Pulmonary artery endothelial cell (primary cell): ENCODE measurements at places on chromosomes 6 and 20. TPM values are rescaled to one million over a fixed set of nuclear protein-coding genes. Genes with fewer than 3 reads are reported as not detected.

- no peak for DNase-seq
Observed at GRCh38 chr20:3710011-3710466, 2.4 kb downstream of the SIGLEC1 start.

SPATA2 gene
- 1.2 and 1.3 TPM in 2 replicates for total RNA-seq

RNF217 gene
- total RNA-seq: 20.5 and 26.9 TPM in 2 replicates

GRCh38 chr6:74596588-74596987 is 609.3 kb downstream of the COL12A1 start:
- DNase-seq: no peak

CLPSL2 gene
- total RNA-seq: not detected in 2 replicates

DZANK1 gene
- total RNA-seq: 0.66 and 0.81 TPM in 2 replicates

DNA sequence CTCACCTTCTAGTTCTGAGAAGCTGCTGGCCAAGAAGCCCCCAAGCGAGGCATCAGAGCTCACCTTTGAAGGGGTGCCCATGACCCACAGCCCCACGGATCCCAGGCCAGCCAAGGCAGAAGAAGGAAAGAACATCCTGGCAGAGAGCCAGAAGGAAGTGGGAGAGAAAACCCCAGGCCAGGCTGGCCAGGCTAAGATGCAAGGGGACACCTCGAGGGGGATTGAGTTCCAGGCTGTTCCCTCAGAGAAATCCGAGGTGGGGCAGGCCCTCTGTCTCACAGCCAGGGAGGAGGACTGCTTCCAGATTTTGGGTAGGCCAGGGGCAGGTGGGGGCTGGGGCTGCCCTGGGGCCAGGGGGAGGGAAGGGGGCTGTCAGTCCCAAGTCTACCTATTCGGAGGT is 2.3 kb downstream of the MYLK2 start:
- no peak for DNase-seq

GRCh38 chr6:140463312-140463710 is 1088.9 kb upstream of the CITED2 start:
- no peak for DNase-seq

TXLNB gene
- total RNA-seq: 0.07 and 0.21 TPM in 2 replicates

DNA sequence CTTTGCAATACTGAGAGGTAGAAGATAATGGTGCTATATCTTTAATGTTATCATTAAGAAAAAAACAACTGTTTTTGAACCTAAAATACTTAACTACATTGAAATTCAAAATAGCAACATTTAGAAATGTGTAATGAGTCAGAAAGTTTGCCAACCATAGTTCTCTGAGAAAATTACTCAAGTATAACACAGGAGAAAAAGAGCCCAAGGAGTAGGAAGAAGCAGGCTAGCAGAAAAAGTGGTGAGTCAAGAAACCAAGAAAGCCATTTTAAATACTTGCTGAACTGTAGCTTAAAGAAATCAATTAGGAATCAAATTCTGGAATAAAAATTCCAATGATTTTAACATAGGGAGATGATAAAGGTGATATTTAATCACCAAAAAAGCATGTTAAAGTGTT is 181.0 kb upstream of the RSPO3 start:
- no peak for DNase-seq

KCNK17 gene
- not detected in 2 replicates for total RNA-seq

GRCh38 chr6:134590449-134590848 is 272.5 kb upstream of the SGK1 start:
- no peak for DNase-seq

DNA sequence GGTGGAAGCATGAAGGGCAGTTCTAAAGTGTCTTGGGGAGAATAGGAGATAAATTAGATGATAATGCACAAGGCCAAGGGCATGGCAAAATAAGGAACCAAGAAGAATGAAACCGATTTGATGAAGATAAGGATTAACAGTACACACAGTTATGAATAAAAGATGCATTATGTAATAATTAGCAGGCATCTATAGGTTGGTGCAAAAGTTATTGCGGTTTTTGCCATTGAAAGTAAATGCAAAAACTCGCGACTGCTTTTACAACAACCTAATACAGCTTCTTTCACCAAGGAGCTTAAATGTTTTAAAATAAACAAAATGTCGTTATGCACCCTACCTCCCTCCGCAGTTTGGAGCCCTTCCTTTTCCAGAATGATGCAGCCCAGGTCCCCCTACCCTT is 29.0 kb downstream of the MAS1 start:
- DNase-seq: no peak

GRCh38 chr6:26485112-26485780 is 14.9 kb upstream of the BTN1A1 start:
- DNase-seq: no peak

CPXM1 gene
- total RNA-seq: 0.26 and 0.74 TPM in 2 replicates

DNA sequence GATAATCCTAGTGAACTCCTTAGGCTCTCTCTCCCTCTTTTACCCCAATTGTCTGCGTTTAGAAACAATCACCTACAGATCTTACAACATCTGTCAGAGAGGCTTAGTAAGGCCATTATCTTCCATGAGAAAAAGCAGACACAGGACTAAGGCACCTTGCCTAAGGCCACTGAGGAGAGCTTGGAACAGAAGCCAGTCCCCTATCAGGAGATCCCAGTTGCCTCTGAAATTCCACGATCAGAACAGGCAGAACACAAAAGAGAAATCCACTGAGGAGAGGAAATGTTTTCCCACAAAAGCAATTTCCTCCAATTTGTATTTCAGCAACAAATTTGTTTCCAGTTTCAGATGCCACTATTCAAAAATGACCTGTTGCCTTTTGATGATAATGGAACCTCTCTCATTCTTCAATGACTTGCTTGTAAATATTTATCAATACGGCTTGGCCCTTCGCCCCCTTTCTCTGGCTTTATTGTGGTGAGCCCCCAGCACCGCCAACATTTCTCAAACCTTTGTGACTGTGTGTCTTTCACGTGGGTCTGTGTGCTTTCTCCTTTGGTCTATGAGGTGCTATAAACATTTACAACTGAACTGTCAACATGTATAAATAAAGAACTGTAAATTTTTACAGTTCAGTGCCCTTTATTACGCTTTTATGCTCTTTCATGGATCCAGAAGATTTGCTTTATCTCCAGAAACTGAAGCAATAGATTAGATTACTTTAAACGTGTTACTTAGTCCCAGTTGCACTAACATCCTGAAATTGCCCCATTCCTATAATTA is 187.8 kb upstream of the PHACTR1 start:
- DNase-seq: peak; percentile 76

PCSK2 gene
- total RNA-seq: not detected in 2 replicates

C6orf62 gene
- 119 and 147 TPM in 2 replicates for total RNA-seq

GRCh38 chr20:16434062-16434664 is 139.1 kb downstream of the KIF16B start:
- DNase-seq: no peak
